Brain (organoid and tissue), 16 donors: ENCODE measurements at places on chromosomes 2 and 18.
A peak's percentile ranks its signal among the peaks of the same experiment; 100 is the strongest.

- DNase-seq, result no peak
Observed at GRCh38 chr2:17301437-17301836, 216.8 kb downstream of the RAD51AP2 start.

DNA sequence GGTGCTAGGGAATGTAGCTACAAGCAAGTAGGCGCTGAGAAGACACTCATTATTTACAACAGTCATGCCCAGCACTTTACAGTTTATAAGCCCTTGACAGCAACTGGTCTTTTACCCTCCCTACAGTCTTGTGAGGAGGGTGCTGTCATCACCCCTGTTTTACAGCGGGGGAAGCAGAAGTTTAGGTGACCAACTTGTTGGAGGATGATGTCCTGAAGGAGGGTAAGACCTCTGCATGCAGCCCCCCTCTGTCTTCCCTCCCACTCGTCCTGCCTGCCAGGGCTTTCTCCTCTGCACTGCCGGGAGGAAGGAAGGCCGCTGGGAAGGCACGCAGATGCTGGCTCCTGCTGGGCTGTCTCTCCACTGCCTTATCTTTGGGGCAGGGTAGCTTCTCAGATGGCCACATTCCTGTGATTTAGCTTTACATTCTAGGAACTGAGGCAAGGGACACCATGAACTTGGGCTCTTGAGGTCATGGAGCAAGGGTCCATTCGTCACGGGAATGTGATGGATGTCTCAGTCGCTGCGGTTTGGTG is 972 bp downstream of the IL1R1 start:
- no peak for DNase-seq

DNA sequence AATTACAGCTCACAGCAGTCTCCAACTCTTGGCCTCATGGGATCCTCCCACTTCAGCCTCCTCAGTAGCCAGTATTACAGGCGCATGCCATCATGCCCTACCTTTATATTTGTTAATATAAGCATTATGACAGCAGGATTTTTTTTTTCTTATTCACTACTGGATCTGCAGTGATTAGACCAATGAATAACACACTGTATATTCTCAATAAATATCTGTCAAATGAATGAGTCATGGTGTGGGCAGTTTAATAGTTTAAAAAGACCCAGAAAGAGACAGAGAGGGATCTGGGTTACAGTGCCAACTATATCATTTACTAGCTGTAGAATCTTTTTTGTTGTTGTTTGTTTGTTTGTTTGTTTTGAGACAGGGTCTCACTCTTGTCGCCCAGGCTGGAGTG is 62.4 kb upstream of the LTBP1 start:
- no peak for DNase-seq

DNA sequence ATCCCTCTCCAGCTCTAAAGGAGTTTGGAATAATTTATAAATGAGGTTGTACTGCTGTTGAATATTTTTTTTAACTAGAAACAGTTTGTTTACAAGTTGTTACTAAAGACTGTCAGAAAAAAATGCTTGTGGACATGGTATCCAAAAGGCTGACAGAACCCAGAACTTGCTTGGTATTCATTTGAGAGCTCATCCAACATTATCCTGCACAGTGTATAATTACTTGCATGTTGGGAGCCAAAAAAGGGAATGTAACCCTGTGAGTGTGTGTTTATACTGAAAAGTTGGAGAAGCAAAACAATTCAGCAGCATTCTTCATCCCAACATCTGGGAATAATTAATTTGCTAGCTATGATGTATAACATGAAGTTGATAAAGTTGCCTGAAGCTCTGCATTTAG is 42.1 kb upstream of the EHBP1 start:
- DNase-seq, result no peak

DNA sequence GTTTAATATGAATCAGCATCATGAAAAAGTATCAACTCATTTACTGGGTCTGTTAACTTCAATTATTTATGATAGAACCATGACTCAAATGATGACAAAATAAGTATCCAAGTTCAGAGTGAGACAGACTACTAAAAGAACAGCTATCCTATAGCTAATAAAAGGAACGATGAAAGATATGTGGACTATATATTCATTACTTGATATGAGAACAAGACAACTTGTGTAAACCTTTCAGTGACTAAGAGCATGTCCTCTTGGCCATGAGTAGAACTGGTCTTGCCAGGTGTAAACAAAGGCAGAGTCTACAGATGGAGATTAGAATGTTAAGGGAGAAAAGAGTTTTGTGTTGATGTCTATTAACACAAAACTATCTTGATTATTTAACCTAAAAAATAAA is 360.4 kb upstream of the ZC3H15 start:
- no peak for DNase-seq

GRCh38 chr2:203973000-203973399 is 36.4 kb downstream of the ICOS start:
- no peak for DNase-seq

GRCh38 chr2:122061206-122061605 is 305.8 kb downstream of the TSN start:
- peak; percentile 24 for DNase-seq

DNA sequence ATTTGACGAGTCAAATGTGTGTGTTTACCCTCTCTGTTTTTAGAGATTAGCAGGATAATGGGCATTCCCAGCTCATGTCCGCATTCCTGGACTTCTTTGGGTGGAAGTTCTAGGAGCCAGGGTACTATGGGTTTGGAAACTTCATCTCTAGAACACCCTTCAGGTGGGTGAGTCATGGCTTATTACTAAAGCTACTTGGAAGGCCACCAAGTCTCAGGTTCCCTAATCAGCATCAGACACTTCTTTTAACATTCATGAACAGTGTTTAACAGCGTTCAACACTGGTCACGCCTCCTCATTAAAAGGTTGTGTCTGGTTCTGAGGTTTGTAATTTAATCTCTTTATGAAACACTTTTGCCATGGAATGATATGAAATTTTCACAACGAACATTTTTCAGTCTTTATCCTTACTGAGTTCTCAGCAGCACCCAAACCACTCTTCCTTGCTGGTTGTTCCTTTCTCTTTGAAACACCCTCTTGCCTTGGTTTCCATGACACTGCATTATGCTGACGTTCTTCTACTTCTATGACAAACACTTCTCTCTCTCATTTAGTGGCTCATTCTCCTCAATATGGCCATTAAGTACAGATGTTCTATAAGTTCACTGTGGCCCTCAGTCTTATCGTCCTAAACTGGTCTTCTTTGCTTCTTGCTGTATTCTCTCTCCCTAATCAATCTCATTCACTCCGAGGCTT is 49.3 kb downstream of the MMADHC start:
- DNase-seq, result no peak

DNA sequence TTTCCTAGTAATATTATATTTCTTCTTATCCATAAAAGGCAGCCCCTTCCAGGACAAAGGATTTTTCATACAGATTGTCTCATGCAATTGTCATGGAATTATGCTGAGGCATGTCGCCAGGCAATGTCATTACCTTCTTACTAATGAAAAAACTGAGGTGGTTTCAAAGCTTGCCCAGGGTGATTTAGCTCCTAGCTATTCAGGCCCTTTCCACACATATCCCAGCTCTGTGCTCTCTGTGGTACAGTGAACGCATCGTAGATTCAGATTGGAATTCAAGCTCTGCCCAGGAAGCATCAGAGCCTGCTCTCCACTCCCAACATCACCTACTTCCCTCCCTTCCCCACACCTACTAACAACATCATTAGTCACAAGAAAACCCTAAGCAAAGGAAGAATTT is 60.1 kb downstream of the ATP8B1 start:
- peak; percentile 24 for DNase-seq

- DNase-seq, result no peak
Observed at GRCh38 chr2:6342273-6342920, 523.3 kb downstream of the CMPK2 start.
